ENCODE measurements at places on chromosomes 12 and 14.

GRCh38 chr12:132651444-132652100 is 33.0 kb downstream of the P2RX2 start:
- no peak for DNase-seq

DNA sequence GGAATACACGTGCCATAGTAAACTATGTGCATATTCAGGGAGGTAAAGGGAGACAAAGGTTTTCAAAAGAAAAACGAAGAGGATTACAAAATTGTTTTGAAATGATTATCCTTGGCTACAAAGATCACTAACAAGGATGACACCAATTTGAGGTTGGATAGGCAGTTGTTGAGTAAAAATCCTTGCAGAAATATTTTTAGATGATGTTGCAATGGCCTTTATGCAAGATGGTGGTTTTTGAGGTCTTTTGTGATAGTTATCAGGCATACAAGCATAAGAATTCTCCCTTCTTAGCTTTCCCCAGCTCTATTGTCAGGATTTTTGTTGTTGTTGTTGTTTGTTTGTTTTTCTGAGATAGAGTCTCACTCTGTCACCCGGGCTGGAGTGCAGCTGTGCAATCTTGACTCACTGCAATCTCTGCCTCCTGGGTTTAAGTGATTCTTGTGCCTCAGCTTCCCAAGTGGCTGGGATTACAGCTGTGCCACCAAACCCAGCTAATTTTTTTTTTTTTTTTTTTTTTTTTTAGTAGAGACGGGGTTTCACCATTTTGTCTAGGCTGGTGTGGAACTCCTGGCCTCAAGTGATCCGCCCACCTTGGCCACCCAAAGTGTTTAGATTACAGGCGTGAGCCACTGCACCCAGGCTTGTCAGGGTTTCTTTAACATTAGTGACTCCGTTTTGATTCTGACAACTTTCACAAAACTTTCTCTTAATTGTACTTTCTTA is 7.8 kb downstream of the RNASE1 start:
- no peak for DNase-seq

GRCh38 chr14:63478437-63478852 is 64.7 kb downstream of the PPP2R5E start:
- no peak for DNase-seq

- no peak for DNase-seq
Measured at GRCh38 chr14:69464379-69464778, 20.1 kb upstream of the PLEKHD1 start.

DNA sequence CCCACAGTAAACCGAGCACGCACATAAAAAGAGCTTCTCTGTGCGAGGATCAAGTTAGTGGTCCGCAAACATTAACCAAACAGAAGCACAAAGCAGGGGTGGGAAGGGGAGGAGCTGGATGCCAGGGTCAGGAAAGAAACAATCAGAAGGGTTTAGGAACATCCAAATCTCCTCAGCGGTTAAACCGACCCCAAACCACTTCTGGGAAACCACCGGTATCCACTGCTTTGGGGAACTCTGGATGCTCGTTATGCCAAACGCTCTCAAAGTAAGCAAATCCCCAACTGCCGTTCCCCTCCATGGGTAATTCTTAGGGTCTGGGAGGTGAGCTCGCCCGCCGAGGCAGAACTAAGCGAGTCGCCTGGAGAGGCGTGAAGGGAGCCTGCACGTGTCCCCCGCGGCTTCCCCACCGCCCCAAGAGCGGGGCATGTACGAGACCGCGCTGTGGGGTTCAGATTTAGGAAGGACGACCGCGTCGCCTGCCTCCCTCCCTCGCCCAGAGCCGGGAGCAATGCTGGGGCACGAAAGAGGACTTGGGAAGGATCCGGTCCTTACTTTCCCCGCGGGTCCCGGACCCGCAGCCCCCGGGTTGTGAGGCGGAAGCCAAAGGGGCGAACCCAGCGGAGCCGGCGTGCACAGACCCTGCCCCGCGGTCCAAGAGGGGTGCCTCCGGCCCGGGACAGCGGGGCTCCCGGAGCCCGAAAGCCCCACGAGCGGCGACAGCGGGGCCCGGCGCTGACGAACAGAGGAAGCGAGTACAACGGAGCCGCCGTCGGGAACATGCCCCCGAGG is 711 bp downstream of the SBNO1 start:
- no peak for DNase-seq

- DNase-seq: no peak
Measured at GRCh38 chr12:68868043-68868790, 60.2 kb downstream of the MDM2 start.

Measured in stimulated activated naive B cell treated with anti-CD40 and anti-IgM and Interleukin-4, amounts not matched to agents 10 μg/mL and 1 μg/mL and 100 μg/mL, for 72 hours (primary cell).